ENCODE measurements at places on chromosomes 16 and 17. TPM values are rescaled to one million over a fixed set of nuclear protein-coding genes. Genes with fewer than 3 reads are reported as not detected.

Gene GP1BA
- total RNA-seq = 0.18 TPM

Gene DHRS7C
- not detected for total RNA-seq

Gene HSPB9
- 0.20 TPM for total RNA-seq

Gene CNGB1
- total RNA-seq = 0.14 TPM

Gene KRT20
- 0.31 TPM for total RNA-seq

Gene SHBG
- total RNA-seq = 0.63 TPM

Gene SP6
- total RNA-seq = 4.5 TPM

Gene EPN3
- 2.6 TPM for total RNA-seq

- H3K4me3 ChIP-seq = no peak overlapping the region
- DNase-seq = no peak
- no peak overlapping the region for H3K27ac ChIP-seq
- no peaks in the 10 kb centered on the region for H3K27me3 ChIP-seq
These were observed 78.4 kb downstream of the AIPL1 start for GRCh38 chr17:6356562-6356961.

- H3K36me3 ChIP-seq = no peaks in the 10 kb centered on the region
- H3K4me1 ChIP-seq = peaks cover 37% of the 10 kb centered on the region
- H3K27ac ChIP-seq = peak overlapping the region; percentile 95
These were observed 662 bp upstream of the TUBB3 start for GRCh38 chr16:89922477-89922883.

DNA sequence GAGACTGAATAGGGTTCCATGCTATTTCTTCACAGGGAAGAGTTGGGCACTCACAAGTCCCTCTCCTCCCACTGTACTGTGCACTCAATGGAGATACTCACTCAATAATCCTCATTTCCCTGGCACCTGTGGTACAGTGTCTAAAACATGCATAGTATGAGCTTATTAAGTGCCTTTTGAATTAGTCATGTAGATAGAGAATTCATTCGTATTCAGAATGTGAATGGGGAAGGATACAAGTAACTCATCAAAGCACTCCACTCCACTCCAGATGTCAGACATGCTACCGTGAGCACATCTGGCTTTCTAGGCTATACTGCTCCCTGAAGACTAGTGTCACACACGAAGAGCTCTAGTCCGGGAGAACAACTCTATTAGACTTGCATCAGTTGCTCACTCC is 6.3 kb downstream of the C17orf75 start:
- H3K36me3 ChIP-seq = peaks cover 5% of the 10 kb centered on the region
- DNase-seq = no peak
- H3K27me3 ChIP-seq = no peaks in the 10 kb centered on the region

GRCh38 chr17:48882272-48882671 is 10.3 kb upstream of the ATP5MC1 start:
- no peak for DNase-seq
- H3K36me3 ChIP-seq = no peaks in the 10 kb centered on the region
- H3K27ac ChIP-seq = no peak overlapping the region

- no peaks in the 10 kb centered on the region for H3K4me1 ChIP-seq
- no peaks in the 10 kb centered on the region for H3K27me3 ChIP-seq
- DNase-seq = no peak
- H3K4me3 ChIP-seq = no peak overlapping the region
- peaks cover 33% of the 10 kb centered on the region for H3K36me3 ChIP-seq
These were observed 31.7 kb upstream of the CFAP20 start for GRCh38 chr16:58160855-58161254.

- no peaks in the 10 kb centered on the region for H3K27me3 ChIP-seq
- H3K4me3 ChIP-seq = no peak overlapping the region
- peak; percentile 83 for DNase-seq
These were observed 12.9 kb downstream of the TRIM37 start for GRCh38 chr17:59093702-59094231.

- H3K4me1 ChIP-seq = no peaks in the 10 kb centered on the region
- H3K27ac ChIP-seq = no peak overlapping the region
- H3K36me3 ChIP-seq = peaks cover 17% of the 10 kb centered on the region
- H3K27me3 ChIP-seq = no peaks in the 10 kb centered on the region
- DNase-seq = no peak
These were observed 29.1 kb downstream of the MBTPS1 start for GRCh38 chr16:84087466-84088151.

DNA sequence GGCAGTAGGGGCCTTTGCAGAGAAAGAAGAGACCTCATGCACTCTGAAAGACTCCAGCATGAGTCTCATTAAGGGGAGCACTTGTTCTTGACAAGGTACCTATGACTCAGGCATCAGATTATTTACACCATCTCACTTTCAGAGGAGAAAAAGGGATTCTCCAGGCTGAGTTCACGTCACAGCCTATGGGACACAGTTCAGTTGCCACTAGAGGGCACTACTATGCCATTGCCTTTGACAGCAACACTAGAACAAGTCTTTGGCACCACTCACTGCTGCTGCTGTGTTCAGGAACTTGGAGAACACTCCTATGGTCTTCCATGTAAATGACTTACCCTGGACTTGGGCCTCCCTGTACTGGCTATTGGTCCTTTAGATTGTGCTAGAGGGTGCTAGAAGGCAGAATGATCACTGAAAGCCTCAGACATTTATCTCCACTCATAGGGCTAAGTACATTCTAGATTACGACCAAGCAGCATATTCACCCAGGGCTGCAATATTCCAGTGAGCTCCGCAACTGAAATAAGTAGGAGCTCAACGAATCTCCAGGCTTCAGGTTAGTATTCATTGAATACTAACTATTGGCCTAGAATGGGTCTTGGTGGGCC is 225.1 kb upstream of the CA10 start:
- no peak overlapping the region for H3K4me3 ChIP-seq
- no peak overlapping the region for H3K27ac ChIP-seq
- peak; percentile 61 for DNase-seq
- no peaks in the 10 kb centered on the region for H3K27me3 ChIP-seq
- H3K4me1 ChIP-seq = no peaks in the 10 kb centered on the region

GRCh38 chr17:75842411-75842810 is 1.8 kb downstream of the UNC13D start:
- H3K36me3 ChIP-seq = peaks cover 29% of the 10 kb centered on the region
- H3K4me1 ChIP-seq = no peaks in the 10 kb centered on the region
- peak overlapping the region; percentile 5 for H3K27ac ChIP-seq

GRCh38 chr17:17206124-17206912 is at the start of gene PLD6:
Gene PLD6, minus strand, starts transcription at chr17:17206333. Its CDS starts 47 bp downstream, at chr17:17206286.
- H3K4me1 ChIP-seq = peaks cover 17% of the 10 kb centered on the region
- peak within 1 kb of the TSS; percentile 90 for H3K27ac ChIP-seq
- no peaks in the 10 kb centered on the region for H3K27me3 ChIP-seq
- H3K36me3 ChIP-seq = peaks cover 11% of the 10 kb centered on the region

- no peaks in the 10 kb centered on the region for H3K27me3 ChIP-seq
- no peak overlapping the region for H3K4me3 ChIP-seq
- H3K27ac ChIP-seq = no peak overlapping the region
- no peak for DNase-seq
These were observed 73.2 kb upstream of the CIBAR2 start for GRCh38 chr16:85185303-85186100.

DNA sequence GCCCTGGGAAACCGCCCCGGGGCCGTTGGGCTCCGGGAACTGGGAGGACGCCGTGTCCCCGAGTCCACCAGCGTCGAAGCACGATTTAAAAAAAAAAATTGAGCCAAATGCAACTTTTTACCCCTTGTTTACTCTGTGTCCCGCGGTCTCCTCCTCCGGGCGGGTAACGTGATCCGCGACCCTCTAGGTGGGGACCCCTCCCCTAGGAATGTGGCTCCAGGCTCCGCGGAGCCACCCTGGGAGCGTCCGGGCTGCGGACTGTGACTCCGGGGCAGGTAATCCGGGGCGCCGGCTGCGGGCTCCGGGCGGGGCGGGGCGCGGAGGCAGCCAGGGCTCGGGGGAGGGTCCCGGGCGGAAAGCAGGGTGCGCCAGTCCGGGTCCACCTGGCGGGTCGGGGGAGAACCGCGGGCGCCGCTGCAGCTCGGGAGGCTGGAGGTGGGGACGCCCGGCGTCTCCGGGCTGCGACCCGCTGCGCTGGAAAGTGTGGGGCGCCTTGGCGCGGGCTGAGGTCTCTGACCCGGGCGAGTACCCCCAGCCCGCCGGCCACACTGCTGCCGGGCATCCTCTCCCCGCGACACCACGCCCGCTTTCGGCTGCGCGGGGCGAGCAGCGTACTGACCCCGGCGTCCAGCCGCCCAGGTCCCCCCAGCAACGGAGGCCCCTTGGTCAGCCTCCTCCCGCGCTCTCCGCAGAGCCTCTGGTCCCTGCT is 852 bp upstream of the HELZ start:
- H3K27me3 ChIP-seq = no peaks in the 10 kb centered on the region
- peaks cover 15% of the 10 kb centered on the region for H3K4me1 ChIP-seq
- peak; percentile 54 for DNase-seq
- H3K27ac ChIP-seq = peak overlapping the region; percentile 62
- H3K4me3 ChIP-seq = peak overlapping the region; percentile 88

DNA sequence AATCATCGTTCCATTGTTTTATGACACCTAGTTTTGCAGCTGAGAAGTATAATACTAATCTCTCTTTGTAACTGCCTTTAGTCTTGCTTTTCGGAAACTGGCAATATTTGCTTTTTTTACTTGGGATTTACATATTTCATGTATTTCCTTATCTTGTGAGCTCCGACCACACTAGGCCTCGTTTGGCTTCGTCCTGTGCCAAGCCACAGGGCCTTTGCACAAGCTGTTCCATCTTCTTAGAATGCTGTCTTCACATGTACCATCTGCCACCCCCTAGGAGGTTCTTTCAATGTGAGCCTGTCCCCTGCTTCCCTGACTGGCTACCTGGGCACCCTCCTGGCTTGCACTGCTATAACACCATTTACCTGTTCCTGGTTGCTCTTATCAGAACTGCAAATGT is 77.2 kb downstream of the SHISA6 start:
- DNase-seq = no peak
- H3K4me3 ChIP-seq = no peak overlapping the region
- no peaks in the 10 kb centered on the region for H3K36me3 ChIP-seq
- no peaks in the 10 kb centered on the region for H3K27me3 ChIP-seq
- no peaks in the 10 kb centered on the region for H3K4me1 ChIP-seq
- H3K27ac ChIP-seq = no peak overlapping the region

DNA sequence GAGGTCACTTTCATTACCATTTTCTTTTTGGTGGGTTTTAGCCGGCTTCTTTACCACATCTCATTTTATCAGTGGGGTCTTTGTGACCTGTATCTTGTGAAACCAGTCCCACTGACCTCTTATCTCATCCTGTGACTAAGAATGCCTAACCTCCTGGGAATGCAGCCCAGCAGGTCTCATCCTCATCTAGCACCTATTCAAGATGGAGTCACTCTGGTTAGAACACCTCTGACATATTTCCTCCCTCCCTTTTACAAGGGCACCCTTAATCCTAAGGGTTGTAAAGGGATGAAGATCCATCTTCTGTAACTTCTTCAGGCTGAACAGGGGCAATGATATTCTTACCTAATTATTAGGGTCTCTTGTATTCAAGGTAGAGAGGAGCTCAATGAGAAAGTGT is 107.9 kb upstream of the HAS3 start:
- no peaks in the 10 kb centered on the region for H3K27me3 ChIP-seq
- H3K4me3 ChIP-seq = no peak overlapping the region
- no peak for DNase-seq
- H3K27ac ChIP-seq = no peak overlapping the region
- H3K36me3 ChIP-seq = no peaks in the 10 kb centered on the region

DNA sequence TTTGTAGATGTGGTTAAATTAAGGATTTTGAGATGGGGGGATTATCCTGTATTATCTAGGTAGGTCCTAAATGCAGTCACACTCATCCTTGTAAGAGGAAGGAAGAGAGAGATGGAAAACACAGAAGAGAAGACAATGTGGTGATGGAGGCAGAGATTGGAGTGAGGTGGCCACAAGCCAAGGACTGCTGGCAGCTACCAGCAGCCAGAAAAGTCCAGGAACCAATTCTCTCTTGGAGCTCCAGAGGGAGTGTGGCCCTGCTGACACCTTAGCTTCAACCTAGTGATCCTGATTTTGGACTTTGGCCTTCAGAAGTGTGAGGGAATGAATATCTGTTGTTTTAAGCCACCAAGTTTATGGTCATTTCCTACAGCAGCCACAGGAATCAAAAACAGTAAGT is 18.0 kb downstream of the MAPT start:
- H3K4me1 ChIP-seq = no peaks in the 10 kb centered on the region
- DNase-seq = no peak
- H3K36me3 ChIP-seq = no peaks in the 10 kb centered on the region
- no peaks in the 10 kb centered on the region for H3K27me3 ChIP-seq
- H3K4me3 ChIP-seq = no peak overlapping the region
- H3K27ac ChIP-seq = no peak overlapping the region

- DNase-seq = no peak
- H3K4me3 ChIP-seq = no peak overlapping the region
- peaks cover 29% of the 10 kb centered on the region for H3K4me1 ChIP-seq
- no peaks in the 10 kb centered on the region for H3K27me3 ChIP-seq
- H3K27ac ChIP-seq = no peak overlapping the region
These were observed 19.6 kb upstream of the SLC35B1 start for GRCh38 chr17:49727380-49727779.

GRCh38 chr16:4832698-4833343 is 14.3 kb downstream of the GLYR1 start:
- H3K4me1 ChIP-seq = no peaks in the 10 kb centered on the region
- DNase-seq = no peak
- H3K4me3 ChIP-seq = no peak overlapping the region
- no peaks in the 10 kb centered on the region for H3K27me3 ChIP-seq

DNA sequence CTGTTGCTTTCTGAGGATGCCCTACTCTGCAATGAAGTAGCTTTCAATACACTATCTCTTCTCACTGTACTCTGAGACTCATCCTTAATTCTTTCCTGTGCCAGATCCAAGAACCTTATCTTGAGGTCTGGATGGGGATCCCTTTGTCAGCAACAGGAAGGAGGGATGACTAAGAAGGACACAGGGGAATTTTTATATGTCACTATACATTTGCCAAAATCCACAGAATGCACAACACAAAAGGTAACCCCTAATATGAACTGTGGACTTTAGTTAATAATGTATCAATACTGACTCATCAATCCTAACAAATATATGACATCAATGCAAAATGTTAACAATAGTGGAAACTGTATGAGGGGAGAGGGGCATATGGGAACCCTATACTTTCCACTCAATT is 4.7 kb upstream of the RBBP6 start:
- no peak overlapping the region for H3K4me3 ChIP-seq
- H3K36me3 ChIP-seq = no peaks in the 10 kb centered on the region

GRCh38 chr17:61481421-61481820 is 29.2 kb downstream of the TBX4 start:
- no peaks in the 10 kb centered on the region for H3K36me3 ChIP-seq
- no peak overlapping the region for H3K27ac ChIP-seq
- no peak for DNase-seq
- H3K27me3 ChIP-seq = no peaks in the 10 kb centered on the region
- H3K4me3 ChIP-seq = no peak overlapping the region
- no peaks in the 10 kb centered on the region for H3K4me1 ChIP-seq

DNA sequence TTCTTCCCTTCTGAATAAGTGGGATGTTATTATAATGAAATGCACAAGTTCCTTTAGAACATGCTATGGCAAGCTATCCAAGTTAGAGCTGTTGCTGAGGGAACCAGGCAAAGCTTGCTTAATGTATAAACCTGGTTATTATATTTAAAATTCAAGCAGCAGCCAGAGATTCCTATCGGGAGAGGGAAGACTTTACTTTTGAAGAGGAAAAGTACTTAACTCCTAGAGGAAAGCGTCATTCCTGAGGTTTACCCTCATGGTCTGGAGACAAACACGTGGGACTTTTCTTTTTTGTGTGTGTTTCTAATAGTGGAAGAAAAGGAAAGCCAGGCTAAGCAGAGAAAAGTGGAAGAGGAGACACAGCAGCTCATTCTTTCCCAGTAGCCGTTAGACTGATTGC is 39.9 kb upstream of the MYH10 start:
- peak; percentile 28 for DNase-seq
- H3K4me1 ChIP-seq = peaks cover 36% of the 10 kb centered on the region
- no peak overlapping the region for H3K27ac ChIP-seq
- no peaks in the 10 kb centered on the region for H3K27me3 ChIP-seq
- H3K36me3 ChIP-seq = no peaks in the 10 kb centered on the region

All from lung (tissue), 17 donors.